ENCODE measurements at places on chromosomes 7 and 10.

- DNase-seq, result no peak
Observed at GRCh38 chr10:34001831-34002230, 667.4 kb upstream of the NRP1 start.

GRCh38 chr7:1392556-1392955 lies 66.7 kb downstream of the MICALL2 start:
- no peak for DNase-seq

- no peak for DNase-seq
Observed at GRCh38 chr10:58833771-58834561, 321.3 kb downstream of the BICC1 start.

GRCh38 chr7:134768243-134768642 lies 11.2 kb upstream of the CALD1 start:
- DNase-seq, result no peak

DNA sequence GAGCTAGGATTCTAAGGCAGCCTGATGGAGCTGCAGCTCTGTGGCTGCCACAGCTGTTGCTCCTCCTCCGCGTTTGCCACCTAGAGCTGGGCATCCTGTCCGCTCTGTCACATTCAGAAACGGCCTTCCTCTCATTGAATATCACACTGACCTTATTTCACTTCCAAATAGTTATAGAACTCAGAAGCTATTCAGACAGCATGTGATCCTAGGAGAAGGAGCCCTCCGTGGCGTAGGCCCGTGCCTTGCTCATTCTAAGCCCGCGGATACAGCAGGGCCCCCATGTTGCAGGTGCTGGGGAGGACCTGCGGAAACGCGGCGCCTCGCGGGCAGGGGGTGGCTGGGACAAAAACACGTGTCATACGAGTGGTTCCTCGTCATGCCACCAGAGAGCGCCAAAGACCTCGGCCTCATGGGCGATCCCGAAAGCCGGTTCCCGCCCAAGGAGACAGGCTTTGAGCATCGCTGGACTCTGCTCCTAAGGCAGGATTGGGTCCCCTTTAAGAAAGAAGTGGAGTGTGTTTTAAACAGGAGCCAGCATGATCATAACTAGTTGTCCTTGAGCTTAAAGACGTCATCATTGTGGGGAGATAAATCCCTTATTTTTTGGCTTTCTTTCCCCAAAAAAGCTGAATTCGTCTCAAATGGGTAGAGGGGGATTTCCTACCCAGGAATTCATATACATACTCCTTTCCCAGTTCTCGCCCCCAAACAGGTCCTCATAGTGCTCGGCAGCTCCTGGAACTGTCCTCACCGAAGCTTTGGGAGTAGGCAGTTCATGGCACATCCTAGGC lies 17.9 kb upstream of the FIGNL1 start:
- no peak for DNase-seq

Measured in D721Med (cell line).